ENCODE measurements at places on chromosomes 4 and X.

GRCh38 chr4:169976951-169977350 is 49.2 kb downstream of the MFAP3L start:
- no peak for DNase-seq

DNA sequence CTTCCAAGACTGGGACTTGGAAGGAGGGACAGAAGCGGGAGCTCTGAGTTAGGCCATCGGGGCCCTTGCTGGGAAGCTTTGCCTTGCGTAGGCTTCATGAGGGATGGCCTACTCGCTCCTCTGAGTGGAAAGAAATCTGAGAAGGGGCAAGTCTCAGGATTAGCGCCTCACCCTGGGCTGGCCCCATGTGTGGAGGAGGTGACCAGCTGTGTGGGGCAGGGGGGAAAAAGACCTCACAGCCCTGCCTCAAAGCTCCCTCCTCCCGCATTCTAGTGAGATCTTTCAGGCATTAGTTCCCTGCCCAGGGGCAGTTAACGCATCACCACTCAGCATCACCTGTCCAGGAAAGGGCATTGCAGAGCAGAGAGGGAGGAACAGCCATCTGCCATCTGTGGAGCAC is 156.1 kb downstream of the ENPP6 start:
- no peak for DNase-seq

GRCh38 chr4:78781139-78781538 is 5.0 kb downstream of the BMP2K start:
- DNase-seq: no peak

DNA sequence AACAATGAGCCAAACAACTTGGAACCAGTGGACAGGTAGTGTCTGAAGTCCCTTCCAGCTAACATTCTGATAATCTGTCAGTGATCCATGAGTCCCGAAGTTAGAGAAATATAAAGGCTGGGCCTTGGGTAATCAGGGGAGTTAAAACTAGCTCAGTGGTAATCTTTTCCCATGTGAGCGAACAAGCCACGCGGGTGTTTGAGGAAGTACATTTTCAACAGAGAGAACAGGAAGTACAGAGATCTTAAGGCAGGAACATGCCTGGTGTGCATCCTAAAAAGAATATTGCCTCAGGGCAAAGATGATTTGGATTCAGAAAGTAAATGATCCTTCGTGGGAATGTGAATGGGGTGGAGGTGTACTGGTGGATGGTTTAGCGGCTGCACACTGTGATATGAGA is 42.9 kb downstream of the FNIP2 start:
- DNase-seq: peak; percentile 24

DNA sequence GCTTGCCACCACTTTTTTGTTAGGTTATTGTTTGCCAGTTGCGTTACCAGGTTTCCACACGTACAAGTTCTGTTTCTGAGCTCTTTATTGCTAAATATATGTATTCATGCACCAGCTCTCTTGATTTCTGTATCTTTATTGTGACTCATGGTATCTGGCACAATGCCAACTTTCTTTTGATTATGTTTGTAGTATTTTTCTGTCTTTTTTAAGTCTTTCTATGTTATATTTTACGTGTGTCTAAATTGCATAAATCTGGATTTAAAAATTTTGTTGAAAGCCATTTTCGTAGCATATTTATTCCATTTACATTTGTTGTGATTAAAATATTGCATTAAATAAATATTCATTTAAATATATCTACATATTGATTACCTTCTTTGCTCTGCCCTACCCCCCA is 73.8 kb downstream of the KDM6A start:
- no peak for DNase-seq

Measured in CD4-positive, alpha-beta T cell treated with Interleukin-10 for 1 hour (primary cell).